Activated CD8-positive, alpha-beta memory T cell treated with anti-CD3 and anti-CD28 coated beads for 48 hours (primary cell): ENCODE measurements at places on chromosomes 5 and 9.

GRCh38 chr5:34735491-34736426 is 79.6 kb downstream of the RAI14 start:
- DNase-seq, result no peak

DNA sequence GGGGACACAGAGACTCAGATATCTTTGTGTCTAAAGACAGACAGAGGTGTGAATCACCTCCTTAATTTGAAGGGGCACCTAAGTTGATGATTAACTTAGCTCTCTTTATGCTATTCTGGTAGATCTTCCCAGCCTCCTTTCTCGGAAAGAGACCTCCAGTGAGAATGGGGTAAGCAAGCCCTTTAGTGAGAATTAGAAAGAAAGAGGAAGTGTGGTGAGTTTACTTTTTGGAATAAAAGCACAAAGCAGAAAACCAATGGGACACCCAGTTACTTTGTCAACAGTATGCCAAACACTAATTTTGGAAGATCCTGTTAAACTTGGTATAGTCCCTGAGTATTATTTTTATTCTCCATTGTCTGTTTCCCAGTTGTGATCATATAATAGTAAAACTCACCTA is 302.8 kb upstream of the RASA1 start:
- DNase-seq, result no peak

DNA sequence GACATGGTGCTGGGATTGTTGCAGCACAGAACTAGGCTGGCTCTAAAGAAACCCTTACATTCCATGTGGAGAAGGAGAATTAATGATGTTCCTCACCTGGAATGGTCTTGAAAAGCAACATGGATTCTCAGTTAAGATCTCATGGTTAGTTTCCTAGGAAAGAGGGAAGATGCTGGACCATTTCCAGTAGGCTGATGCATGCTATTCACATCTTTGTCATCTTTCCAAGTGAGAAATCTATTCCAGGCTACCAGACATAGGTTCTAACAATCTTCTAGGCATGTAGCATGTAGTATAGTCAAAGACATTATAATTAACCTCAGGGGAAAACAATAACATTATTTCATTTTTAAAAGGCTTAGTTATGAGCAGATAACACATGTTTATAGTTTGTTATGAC is 44.3 kb downstream of the TMEM252 start:
- no peak for DNase-seq

DNA sequence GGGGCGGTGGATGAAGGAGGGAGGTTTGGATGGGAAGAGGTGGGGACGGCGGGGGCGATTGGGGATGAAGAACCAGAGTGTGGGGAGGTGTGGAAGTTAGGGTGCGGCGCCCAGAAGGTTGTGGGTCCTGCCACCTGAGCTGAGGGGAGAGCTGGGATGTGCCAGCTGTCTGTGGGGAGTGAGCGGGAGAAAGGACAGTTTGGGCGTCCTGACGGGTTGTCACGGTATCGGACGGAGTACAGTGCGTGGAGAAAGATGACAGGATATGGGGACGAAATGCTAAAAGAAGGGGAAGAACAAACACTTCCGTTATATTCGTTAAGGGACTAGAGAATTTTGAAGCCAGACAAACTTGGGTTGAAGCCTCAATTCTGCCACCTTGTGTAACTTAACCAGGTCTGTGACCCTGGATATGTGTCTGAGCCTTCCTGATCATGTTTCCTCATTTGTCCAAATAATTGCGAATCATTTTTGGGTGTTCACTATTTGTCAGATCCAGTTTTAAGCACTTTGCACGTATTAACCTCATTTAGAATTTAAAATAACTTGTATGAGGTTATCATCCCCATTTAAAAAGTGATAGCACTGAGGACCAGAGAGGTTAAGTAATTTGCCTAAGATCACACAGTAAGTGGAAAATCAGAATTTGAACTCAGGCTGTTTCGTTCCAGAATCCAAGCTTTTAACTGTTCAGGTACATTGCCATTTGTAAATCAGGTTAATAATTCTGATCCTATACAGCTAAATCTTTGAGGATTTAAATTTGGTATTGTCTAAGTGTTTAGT is 689 bp downstream of the CNTRL start:
- no peak for DNase-seq

GRCh38 chr5:140632366-140633020 is 482 bp downstream of the CD14 start:
- no peak for DNase-seq

DNA sequence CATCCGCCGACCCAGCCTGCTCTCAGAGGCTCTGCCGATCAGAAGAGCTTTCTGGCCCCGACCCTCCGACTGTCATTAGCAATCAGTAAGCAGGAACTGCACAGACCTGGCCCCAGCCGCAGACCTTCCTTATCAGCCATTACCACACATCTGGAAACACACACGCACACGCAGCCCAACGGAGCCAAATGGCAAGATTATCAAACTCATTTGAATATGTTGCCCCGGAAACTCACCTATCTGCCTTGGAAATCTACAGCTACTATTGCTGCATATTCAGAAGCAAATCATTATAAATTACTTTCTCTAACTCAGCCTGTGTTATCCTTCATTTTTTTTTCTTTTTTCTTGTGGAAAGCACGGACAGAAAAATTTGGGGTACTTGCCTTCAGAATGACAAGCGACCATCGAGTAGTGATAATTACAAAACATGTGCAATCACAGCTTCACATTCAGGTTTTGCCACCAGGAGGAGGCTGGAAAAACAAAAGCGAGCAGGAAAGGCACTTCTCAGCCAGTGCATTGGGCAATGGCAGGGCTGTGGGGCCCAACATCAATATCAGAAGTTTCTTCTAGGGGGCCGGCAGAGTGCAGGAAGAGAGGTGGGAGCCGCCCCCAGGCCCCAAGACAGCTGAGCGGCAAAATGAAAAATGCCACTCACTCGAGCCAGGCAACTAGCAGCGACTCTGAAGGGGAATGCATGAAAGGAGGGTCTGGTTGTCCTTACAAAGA is 122.3 kb downstream of the VAV2 start:
- DNase-seq, result no peak

DNA sequence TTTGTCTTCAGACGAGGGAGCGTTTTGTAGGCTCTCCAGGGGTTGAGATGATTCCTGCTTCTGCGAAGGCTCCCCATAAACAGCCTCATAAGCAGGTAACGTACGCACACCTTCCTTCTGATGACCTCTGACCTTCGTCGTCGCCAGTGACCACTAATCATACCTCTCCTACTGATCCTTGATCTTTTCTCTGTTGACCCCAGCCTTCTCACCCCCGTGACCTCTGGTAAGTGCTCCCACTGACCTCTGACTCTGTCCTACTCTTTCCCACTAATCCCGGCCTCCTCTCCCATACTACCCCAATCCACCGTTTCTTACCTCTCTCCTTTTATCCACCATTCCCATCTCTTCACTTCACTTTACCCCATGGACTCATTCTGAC is 345 bp downstream of the DNAI1 start:
- DNase-seq, result no peak

DNA sequence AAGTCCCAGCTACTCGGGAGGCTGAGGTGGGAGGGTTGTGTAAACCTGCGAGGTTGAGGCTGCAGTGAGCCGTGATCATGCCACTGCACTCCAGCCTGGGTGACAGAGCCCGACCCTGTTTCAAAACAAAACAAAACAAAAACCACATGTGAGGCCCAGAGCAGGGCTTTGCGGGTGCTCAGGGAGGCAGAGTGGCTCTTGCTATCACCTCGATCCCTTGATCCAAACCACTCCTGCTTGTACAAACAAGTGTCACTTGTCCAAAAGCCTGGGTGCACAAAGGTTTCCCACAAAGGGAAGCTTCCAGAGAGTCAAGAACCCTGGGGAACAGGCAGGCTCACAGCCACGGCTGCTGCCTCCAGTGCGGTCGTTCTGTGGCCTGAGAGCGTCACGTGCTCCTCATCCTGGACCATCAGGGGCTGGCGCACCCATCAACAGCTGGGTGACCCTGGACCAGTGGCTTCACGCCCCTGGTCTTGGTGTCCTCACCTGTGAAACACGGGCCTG is 162.7 kb downstream of the C9orf50 start:
- no peak for DNase-seq

- DNase-seq, result no peak
These were observed 28.7 kb upstream of the SNX24 start for GRCh38 chr5:122816756-122817155.

DNA sequence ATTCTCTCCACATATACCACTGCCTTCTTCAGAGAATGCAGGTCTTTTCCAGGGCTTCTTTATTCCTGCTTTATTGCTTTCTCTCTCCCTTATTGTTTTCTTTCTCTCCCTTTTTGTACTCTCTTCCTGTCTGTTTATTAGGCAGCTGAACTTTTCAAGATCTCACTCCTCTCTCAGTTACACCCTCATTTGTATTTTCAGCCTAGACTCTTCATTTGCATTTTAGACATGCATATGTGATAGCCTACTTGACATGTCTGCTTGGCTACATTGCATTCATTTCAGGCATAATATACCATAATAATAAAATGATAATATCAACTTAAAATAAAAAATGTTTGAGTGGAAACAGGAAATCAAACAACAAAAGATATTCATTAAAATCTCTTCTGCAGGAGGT is 377.9 kb upstream of the TNC start:
- DNase-seq, result no peak

- no peak for DNase-seq
These were observed 13.1 kb upstream of the ZNF79 start for GRCh38 chr9:127411122-127411521.

DNA sequence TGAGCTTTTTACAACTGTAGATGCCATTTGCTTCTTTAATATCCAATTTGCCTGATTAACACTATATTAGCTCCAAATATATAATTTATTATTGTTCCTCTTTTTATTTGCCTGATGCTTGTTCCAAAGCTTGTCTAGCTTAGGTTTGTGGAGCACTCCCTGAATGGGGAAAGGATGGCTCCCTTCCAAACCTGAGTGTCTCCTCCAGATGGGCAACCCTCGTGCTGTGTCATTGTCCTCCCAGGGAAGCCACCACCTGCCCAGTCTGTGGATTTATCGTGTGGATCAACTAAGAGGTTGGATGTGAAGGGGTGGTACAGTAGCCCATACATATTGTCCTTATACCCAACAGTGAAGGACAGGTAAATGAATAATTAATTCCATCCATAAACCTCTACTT is 404.9 kb downstream of the CDK5RAP2 start:
- DNase-seq, result no peak

DNA sequence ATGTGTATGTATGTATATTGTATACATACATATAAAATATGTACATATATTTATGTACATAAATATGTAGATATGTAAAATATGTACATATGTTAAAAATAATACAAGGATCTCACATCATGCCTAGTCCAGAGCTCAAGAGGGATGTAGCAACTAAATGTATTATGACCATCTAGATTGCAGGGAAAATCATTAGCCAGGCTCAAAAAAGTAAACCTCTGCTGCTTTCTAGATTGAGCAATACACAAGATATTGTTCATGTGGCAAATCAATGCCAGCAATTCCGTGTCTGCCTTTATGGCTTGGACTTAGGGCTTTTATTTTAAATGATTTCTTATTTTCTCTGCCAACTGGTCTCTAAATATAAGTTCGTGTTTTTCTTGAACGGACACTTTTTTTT is 65.2 kb downstream of the RAI14 start:
- DNase-seq, result no peak
